Activated T-helper 17 cell treated with anti-CD3 and anti-CD28 coated beads, Interleukin-2, amount 50 U/mL, for 72 hours (primary cell): ENCODE measurements at places on chromosomes 2 and 18.

DNA sequence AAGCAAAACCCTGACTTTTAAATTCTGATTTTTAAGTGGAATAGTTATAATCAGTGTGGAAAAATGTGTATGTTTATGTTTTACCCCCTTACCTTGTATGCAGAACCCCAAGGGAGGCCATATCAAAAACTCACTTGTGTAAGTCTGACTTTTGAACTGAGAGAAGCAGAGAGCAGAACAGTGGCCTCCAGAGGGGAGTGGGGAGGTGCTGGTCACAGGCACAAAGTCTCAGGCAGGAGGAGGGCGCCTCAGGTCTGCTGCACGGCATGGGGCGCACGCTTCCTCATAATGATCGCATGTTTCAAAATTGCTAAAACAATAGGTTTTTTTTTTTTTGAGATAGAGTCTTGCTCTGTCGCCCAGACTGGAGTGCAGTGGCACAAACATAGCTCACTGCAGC, 127.8 kb downstream of the TPO start:
- no peak for ATAC-seq

- ATAC-seq, result no peak
Measured at GRCh38 chr2:146365041-146365440, 1479.8 kb upstream of the ACVR2A start.

GRCh38 chr2:46985512-46985911, 69.9 kb upstream of the MCFD2 start:
- ATAC-seq, result peak; percentile 79

- ATAC-seq, result no peak
Measured at GRCh38 chr2:239184179-239184578, 216.6 kb downstream of the HDAC4 start.

- no peak for ATAC-seq
Measured at GRCh38 chr18:79570266-79571201, 109.1 kb upstream of the CTDP1 start.

GRCh38 chr2:96951125-96951654, 35.2 kb downstream of the FAM178B start:
- peak; percentile 91 for ATAC-seq

- ATAC-seq, result peak; percentile 98
Measured at GRCh38 chr2:206530727-206531126, 87.4 kb downstream of the ADAM23 start.

GRCh38 chr2:135320465-135321355, 210.3 kb downstream of the ZRANB3 start:
- no peak for ATAC-seq

DNA sequence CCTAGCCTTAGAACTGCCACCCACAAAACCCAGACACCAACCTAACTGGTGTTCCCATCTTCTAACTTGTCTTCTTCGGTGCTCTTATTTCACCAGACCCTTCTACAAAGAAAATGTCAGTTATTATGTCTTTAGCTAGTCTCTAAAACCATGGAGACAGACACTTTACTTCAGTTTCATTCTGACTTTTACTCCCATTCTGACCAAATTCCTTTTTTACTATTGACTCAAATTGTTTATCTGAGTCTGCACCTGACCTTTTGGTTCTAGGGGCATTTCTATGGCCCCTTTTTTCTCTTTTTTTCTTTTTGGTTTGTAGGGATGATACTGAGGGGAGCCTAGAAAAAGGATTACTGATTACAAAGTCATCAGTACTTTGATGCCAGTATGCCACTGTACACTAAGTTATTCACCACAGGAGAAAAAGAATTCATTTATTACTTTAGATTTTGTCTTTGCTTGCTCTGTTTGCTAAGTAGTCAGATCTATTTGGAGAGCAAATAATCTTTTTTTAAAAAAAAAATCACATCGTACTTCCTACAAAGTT, 6.8 kb upstream of the SLC1A4 start:
- peak; percentile 68 for ATAC-seq

DNA sequence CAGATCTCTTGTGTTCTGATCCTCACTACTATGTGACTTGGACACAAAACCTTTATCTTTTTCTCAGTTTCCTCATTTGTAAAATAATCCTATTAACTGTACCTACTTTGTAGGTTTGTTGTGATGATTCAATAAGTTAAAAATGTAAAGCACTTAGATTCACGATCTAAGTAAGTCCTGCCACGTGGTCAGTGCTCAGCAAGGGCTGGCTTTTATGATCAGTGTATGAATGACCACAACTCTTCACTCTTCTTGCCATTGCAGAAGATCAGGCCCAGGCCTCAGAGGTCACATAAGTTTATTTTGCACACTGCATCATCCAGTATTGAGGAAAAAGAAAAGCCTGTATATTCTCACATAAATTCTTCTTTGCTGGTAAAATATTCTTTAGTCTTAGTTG, 1192.5 kb upstream of the ACVR2A start:
- ATAC-seq, result no peak

DNA sequence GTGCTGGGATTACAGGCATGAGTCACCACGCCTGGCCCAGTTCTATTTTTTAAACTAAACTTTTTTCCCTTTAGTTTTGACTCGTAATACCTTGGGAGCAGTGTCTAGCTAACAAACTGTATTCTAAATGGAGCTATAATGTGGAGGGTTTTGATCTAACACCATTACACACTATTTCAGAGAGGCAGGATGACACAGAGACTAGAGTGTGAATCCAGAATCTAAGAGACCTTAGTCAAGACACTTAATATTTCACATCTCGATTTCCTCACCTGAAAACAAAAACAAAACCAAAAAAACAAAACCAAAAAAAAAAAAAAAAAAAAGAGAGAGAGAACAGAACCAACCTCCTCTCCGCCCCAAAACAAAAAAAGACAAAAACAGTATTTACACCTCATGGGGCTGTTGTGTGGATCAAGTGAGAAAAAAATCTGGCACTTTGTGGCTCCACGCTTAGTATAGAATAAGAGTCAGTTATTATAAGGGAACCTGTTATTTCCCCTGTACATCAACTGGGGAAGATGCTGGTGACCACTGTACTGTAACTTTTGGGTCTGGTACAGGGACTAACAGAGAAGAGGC, 31.3 kb downstream of the DARS1 start:
- peak; percentile 68 for ATAC-seq

DNA sequence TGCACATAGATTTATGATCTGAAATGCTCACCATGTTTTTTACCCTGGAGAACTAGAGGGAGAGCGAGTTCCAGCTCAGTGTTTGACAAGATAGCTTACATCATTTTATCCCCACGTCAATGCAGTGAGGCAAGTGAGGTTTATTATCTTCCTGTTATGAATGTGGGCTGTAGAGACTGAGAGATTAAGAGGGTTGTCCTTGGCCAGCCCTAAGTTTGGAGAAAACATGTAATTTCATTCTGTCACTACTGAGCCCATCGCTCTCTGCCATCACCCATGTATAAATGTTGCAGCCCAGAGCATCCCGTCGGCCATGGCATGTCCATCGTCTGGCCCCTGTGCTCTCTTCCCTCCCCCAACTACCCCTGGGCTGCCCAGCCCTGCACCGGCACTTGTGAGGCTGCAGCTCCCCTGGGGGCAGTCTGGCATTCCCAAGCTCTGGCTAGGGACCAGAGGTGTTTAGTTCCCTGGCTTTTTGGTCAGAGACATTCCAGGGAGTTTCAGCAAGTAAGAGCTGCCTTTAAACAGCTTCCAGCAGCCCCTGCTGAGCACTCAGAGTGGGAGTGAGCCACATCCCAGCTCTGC, 136.7 kb downstream of the ANTXR1 start:
- ATAC-seq, result no peak

- ATAC-seq, result no peak
Measured at GRCh38 chr2:49251766-49252165, 97.5 kb upstream of the FSHR start.

GRCh38 chr2:231057590-231057989, 923 bp downstream of the PSMD1 start:
- no peak for ATAC-seq
